Spinal cord (tissue), 10 donors: ENCODE measurements at places on chromosomes 4 and X.

- DNase-seq, result no peak
Measured at GRCh38 chrX:75155447-75155826, 646 bp downstream of the ABCB7 start.

- no peak for DNase-seq
Measured at GRCh38 chrX:150582338-150582948, 14.0 kb downstream of the MTM1 start.

DNA sequence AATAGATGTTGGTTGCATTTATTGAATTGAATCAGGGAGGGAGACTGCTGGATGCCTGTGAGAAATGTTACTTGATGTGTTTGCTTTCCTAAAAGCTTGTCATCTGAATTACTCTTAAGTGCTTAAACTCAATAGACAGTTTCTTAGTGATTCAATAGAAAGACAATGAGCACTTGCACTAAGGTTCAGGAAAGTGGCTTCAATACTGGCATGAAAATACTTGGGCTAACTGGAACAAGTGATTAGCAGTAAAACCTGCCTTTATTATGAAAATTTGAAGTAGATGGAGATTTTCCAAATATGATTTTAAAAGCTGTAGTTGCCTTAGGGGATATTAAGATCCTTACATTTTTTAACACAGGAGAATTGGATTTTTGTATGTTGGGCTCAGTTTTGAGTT, 123.3 kb downstream of the RNF150 start:
- DNase-seq, result no peak

GRCh38 chr4:1985294-1985693, 23.5 kb downstream of the NELFA start:
- no peak for DNase-seq

GRCh38 chr4:149166365-149166764, 649.3 kb downstream of the IQCM start:
- DNase-seq, result no peak

DNA sequence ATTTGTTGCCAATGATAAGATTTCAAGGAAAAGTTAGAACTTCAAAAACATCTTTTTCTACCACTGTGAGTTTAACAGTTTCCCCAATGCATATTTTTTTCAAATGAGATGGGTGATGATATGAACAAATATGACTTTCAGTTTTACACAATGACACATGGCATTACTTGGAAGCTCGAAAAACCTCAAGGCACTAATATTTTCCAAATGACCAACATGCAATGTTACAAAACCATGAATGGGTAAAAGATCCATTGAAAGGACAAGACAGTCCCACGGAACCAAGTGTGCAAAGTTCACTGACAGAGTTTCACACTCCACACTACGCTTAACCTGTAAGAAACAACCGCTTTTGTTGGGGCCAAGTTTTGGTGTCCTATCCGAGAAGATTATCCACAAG, 84.5 kb downstream of the CD99L2 start:
- DNase-seq, result no peak

DNA sequence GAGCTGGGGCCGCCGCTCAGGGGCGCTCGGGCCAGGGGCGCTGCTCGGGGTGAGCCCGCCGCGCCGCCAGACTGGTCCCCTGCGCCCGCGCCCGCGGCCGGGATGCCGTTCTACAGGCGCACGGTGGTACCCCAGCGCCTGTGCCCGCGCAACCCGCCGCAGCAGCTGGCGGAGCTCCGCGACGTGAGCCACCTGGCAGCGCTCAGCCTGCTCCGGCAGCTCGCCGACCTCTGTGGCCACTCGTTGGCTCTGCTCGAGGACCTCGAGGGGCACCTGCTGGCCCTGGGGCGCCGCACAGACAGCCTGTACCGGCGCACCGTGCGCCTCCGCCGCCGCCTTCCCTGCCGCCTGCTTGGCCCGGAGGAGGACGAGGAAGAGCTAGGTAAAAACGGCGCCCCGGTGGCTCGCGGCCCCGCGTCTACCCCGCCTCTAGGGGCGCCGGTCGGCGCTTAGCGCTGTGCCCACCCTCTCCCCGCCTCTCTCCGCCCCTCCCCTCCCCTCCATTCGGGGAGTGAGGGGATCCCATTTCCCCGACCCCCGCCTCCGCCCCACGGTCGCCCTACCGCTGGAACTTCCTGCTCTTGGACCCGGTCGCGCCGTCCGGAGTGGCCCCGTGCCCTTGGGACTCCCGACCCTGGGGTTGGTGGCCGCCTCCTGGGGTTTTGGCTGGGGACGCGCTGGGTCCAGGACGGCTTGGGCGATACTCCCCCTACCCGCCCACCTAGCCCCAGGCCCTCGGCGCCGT, 513 bp downstream of the NHSL2 start:
- no peak for DNase-seq

- DNase-seq, result no peak
Measured at GRCh38 chrX:132444936-132445335, 43.9 kb downstream of the MBNL3 start.

- peak; percentile 93 for DNase-seq
Measured at GRCh38 chr4:173371292-173372192, 788 bp downstream of the SAP30 start.

DNA sequence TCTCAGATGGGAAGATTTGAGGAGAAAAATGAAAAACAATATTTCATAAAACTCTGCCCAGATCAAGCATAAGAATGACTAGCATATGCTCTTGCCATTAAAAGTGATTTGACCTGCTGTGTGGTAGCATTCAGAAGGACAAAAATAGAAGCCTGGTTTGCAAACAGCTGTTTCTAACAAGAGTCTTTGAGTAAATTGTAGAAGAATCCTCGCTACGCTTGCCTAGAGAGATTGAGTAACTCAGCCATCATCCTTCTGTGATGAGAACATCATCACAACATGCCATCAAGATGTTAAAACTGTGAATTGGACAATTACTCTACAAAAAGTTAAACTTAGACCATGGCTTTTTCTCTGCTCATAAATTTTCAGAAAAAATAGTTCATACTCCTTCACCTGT, 168.9 kb upstream of the PUDP start:
- DNase-seq, result no peak

GRCh38 chrX:15913146-15913545, 58.5 kb upstream of the AP1S2 start:
- DNase-seq, result no peak

DNA sequence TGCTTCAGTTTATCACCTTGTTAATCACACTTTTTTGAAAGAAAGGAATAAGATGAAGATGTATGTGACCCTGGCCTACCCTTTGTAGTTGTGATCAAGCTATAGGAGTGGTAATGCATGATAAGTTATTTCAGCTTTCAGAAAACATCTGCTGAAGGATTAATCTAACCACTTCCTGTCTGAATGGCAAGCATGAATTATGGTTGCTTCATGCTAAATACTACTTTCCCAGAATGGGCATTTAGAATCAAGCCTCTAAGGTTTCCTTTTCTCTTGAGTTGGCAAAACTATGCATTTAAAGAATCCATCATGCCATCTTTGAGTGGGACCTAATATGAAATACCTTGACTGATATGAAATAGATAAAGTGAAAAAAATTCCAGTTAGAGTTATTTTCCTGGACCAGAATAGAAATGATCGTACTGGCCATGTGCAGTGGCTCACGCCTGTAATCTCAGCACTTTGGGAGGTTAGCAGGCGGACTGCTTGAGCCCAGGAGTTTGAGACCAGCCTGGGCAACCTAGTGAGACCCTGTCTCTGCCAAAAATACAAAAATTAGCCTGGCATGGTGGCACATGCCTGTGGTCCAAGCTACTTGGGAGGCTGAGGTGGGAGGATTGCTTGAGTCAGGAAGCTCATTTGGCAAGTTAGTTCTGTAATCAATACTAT, 59.1 kb downstream of the ANXA3 start:
- no peak for DNase-seq

DNA sequence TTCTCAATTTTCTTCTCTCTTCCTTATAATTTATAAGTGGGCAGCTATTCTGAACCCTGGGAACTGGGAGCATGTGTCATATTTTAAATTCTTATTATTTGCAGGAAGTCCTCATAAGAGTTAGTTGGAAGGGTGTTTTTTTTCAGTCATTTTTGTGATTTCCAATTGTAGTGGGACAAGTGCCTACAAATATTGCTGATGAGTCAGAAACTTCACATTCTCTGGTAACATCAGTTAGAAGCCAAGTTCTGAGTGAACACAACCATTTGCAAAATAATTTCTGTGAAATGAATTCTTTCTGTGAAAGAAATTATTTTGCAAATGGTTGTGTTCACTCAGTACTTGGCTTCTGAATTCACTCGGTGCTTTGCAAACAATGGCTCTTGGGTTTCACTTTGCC, 20.8 kb upstream of the NWD2 start:
- DNase-seq, result no peak

DNA sequence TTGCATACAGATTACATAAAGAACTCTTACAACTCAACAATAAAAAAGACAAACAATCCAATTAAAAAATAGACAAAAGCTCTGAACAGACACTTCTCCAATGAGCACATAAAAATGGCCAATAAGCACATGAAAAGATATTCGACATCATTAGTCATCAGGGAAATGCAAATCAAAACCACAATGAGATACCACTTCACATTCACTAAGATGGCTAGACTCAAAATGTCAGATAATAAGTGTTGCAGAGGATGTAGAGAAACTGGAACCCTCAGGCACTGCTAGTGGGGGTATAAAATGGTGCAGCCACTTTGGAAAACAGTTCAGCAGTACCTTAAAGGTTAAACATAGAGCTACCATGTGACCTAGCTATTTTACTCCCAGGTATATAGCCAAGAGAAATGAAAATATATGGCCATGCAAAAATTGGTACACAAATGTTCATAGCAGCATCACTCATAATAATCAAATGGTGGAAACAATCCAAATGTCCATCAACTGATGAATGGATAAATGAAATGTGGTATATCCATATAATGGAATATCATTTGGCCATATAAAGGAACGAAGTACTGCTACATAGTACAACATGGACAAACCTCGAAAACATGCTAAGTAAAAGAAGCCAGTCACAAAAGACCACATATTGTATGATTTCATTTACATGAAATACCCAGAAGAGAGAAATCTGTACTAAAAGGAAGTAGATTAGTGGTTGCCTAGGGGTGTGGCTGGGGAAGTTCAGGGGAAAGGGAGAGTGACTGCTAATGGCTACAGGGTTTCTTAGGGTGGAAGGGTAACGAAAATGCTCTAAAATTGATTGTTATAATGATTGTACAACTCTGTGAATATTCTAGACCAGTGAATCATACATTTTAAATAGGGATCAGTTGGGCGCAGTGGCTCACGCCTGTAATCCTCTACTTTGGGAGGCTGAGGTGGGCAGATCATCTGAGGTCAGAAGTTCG, 29.4 kb downstream of the SASH3 start:
- no peak for DNase-seq

DNA sequence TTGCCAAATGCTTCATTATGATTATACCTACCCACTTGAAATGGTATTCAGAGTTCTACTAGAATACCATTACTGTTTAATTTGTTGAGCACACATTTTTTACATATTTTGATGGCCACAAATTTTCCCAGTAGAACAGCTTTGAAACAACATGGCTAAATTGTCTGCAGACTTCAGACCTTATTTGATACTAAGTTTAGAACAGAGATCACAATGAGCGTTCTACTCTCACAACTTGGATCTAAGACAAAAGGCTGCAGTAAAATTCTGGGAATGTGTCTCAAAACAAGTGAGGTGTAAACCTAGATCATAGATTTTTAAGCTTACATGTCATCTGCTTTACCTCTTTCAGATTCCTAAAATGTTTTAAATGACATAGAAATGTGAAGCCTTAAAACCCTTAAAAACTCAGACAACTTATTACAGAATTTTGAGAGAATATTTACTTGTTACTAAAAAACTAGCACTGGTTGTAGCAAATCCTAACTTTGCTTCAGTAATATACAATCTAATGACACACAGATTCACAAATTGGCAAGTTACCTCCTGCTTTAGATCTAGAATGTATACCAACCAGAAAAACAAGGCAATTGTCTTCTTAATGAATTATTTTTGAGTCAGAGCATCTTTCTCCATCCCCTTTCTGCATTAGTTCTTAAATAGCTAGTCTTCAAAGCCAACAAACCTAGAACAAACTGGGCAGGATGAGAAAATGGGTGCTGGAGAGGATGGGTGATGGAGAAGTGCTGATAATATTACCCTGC, 243.3 kb downstream of the SLC7A11 start:
- no peak for DNase-seq

DNA sequence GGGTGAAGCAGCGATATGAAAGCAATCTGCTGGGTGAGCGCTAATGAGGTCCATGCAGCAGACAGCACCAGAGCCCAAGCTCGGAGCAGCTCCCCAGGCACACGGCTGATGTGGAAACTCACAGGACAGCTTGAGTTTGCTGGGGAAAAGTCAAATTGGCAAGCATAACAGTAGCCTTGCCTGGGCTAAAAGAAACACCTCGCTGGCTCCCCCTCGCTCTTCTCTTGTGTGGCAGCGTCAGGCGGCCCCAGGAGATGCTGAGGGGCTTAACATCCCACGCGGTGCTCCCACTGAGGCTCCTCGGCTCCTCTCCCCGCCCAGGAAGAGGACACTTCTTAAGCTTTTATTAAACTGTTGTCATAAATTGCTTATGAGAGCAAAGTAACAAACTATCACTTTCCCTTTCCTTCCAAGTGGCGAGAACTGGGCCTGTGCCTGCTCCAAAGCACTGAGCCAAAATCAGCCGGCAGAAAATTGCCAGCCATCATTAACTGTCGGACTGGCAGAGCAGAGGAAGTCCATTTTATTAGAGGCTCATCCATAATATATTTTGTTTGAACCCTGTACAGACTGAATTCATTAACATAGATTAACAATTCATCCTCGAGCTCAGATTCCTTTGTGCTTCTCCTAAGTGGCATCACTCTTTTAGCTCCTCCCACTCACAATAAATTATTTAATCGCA, 111.4 kb downstream of the TSPAN5 start:
- DNase-seq, result no peak

DNA sequence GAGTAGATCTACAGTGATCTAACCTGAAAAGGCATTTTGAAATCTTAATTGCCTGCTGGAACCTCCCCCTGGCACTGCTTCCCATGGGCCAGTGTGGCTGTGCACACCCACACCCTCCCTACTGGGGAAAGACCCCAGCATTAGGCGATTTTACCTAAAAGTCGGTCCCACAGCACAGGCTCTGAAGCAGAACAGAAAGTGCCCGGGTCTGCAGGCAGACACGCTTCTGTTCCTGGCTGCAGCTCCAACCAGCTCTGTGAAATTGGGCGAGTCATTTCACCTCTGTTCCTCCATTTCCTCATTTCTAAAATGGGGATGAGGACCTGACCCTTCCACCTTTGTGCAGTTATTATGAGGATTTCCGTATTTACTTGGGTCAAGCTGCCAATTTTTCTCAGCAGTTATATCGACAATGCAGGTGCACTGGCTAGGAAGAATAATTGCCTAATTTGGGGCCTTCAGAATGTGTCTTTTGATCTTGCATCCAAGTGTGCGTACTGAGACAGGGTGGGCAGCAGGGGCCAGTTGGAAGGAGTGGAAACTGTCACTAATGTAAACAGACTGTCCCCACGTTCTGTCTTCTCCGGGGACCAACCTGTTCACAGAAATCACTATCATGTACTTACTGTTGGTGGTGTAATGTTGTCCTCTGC, 7.1 kb downstream of the KLF3 start:
- DNase-seq, result no peak

DNA sequence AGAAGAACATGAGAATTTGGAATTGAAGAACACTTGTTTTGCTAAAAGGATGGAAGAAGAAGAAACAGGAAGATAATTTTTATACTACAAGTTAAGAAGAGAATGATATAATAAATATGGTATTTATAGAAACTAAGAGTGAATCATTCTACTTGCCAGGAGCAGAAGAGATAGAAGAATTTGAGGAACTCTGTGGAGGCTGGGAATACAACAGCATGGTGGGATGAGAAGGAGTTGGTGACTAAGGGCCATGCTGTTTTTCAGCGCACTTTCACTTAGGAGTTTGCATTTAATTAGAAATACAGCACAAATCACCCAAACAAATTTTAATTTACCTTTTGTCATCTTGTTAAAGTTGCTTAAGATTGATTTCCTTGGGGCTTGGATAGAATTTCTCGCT, 20.5 kb downstream of the HADH start:
- DNase-seq, result no peak
